ENCODE measurements at places on chromosomes 2 and 18. TPM values are rescaled to one million over a fixed set of nuclear protein-coding genes. Genes with fewer than 3 reads are reported as not detected.

Gene SH2D6
- 1.2 TPM for total RNA-seq

Gene SERPINB13
- total RNA-seq: not detected

Gene NYAP2
- total RNA-seq: 0.06 TPM

Gene NR4A2
- 49.9 TPM for total RNA-seq

Gene HAAO
- total RNA-seq: 1.1 TPM

Gene CENPA
- 33.6 TPM for total RNA-seq

Gene WNT10A
- total RNA-seq: 7.1 TPM

Gene CYP1B1
- 21.7 TPM for total RNA-seq

Gene CCBE1
- not detected for total RNA-seq

Gene ARHGAP28
- total RNA-seq: not detected

Gene OLA1
- total RNA-seq: 166 TPM

Gene VWC2L
- not detected for total RNA-seq

Gene PDCL3
- total RNA-seq: 45.4 TPM

Gene MTHFD2
- 398 TPM for total RNA-seq

Gene NT5DC4
- total RNA-seq: not detected

Gene D2HGDH
- total RNA-seq: 26.9 TPM

Gene SCN1A
- total RNA-seq: not detected

- DNase-seq: no peak
- no peak overlapping the region for H3K27ac ChIP-seq
- H3K4me3 ChIP-seq: no peak overlapping the region
- H3K27me3 ChIP-seq: no peaks in the 10 kb centered on the region
Measured at GRCh38 chr18:3610813-3611212, 160.8 kb downstream of the TGIF1 start.

- H3K4me3 ChIP-seq: no peak overlapping the region
- H3K27me3 ChIP-seq: no peaks in the 10 kb centered on the region
- peaks cover 47% of the 10 kb centered on the region for H3K4me1 ChIP-seq
- H3K27ac ChIP-seq: peak overlapping the region; percentile 30
- DNase-seq: no peak
Measured at GRCh38 chr2:177229442-177230242, 17.0 kb downstream of the HNRNPA3 start.

GRCh38 chr2:173989160-173989883 lies 24.1 kb upstream of the SP3 start:
- no peak overlapping the region for H3K27ac ChIP-seq
- H3K36me3 ChIP-seq: no peaks in the 10 kb centered on the region
- DNase-seq: no peak
- peaks cover 10% of the 10 kb centered on the region for H3K27me3 ChIP-seq

GRCh38 chr2:205574001-205574400 lies 108.3 kb upstream of the NRP2 start:
- H3K36me3 ChIP-seq: peaks cover 1% of the 10 kb centered on the region
- H3K27me3 ChIP-seq: peaks cover 3% of the 10 kb centered on the region
- no peak overlapping the region for H3K27ac ChIP-seq
- H3K4me3 ChIP-seq: no peak overlapping the region
- H3K4me1 ChIP-seq: no peaks in the 10 kb centered on the region
- no peak for DNase-seq

- H3K4me1 ChIP-seq: peaks cover 2% of the 10 kb centered on the region
- DNase-seq: no peak
- H3K36me3 ChIP-seq: no peaks in the 10 kb centered on the region
Measured at GRCh38 chr2:240353944-240354343, 81.5 kb upstream of the GPC1 start.

DNA sequence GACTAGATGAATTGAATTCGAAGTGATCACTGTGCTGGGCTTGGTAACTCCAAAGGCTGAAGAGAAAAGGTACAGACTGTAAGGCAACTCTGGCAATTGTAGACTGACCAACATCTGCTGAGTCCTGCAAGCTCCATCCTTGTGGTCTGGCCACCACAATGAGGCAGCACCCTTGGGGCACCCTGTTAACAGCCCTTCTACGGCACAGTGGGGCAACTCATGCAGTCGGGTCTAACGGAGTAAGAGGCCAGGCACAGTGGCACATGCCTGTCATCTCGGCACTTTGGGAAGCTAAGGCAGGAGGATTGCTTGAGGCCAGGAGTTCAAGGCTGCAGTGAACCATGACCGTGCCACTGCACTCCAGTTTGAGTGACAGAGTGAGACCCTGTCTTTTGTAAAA lies 126.8 kb downstream of the ZAP70 start:
- H3K27me3 ChIP-seq: no peaks in the 10 kb centered on the region
- H3K36me3 ChIP-seq: peaks cover 17% of the 10 kb centered on the region
- H3K4me3 ChIP-seq: no peak overlapping the region

DNA sequence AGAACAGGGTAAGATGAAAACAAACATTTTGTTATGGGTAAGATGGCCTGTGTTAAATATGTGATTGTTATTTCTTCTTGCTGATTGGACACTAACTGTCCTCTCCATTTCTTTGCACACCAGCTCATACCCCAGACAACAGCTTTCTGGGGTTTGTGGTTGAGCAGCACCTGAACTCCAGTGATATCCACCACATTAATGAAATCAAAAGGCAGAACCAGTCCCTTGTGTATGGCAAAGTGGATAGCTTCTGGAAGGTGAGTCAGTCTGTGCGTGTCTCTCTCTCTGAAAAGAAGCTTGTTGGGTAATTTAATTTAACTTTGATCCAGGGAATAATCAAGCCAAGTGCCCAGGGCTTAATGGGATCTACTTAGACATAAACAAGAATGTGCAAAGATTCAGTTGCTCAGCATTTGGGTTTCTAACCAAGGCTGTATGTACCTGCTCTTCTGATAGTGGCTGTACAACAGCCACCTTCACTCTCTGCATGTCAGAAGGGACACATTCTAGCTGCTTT lies 108.3 kb downstream of the MGAT5 start:
- no peak overlapping the region for H3K4me3 ChIP-seq
- no peaks in the 10 kb centered on the region for H3K27me3 ChIP-seq
- no peak overlapping the region for H3K27ac ChIP-seq
- H3K36me3 ChIP-seq: peaks cover 20% of the 10 kb centered on the region
- peaks cover 17% of the 10 kb centered on the region for H3K4me1 ChIP-seq

GRCh38 chr2:86062043-86062442 lies 43.6 kb downstream of the POLR1A start:
- H3K27ac ChIP-seq: no peak overlapping the region
- H3K27me3 ChIP-seq: no peaks in the 10 kb centered on the region
- peaks cover 6% of the 10 kb centered on the region for H3K4me1 ChIP-seq
- H3K36me3 ChIP-seq: peaks cover 61% of the 10 kb centered on the region
- DNase-seq: no peak
- no peak overlapping the region for H3K4me3 ChIP-seq

DNA sequence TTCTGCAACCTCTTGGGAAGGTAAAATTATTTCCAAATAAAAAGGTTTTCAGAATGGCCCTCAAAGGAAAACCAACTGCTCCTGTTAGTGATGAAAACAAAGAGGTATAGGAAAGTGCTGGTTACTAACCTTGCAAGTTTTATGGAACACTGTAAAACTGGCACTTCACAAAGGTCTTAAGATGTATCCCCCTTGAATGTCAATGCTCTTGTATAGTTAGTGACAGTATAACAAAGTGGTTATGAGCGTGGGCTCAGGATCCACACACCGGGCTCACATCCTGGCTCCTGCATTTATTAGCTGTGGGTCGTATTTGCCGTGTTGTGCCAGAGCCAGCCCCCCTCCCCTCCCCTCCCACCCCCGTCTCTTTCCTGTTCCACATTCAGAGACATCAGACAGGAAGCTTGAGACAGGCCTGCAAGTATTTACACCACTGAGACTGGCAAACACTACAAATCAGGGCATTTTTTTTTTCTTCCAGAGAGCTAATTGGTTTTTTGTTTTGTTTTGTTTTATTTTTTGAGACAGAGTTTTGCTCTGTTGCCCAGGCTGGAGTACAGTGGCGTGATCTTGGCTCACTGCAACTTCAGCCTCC lies 9.2 kb upstream of the DNPEP start:
- no peak overlapping the region for H3K4me3 ChIP-seq
- no peaks in the 10 kb centered on the region for H3K36me3 ChIP-seq
- DNase-seq: no peak
- H3K27ac ChIP-seq: no peak overlapping the region

DNA sequence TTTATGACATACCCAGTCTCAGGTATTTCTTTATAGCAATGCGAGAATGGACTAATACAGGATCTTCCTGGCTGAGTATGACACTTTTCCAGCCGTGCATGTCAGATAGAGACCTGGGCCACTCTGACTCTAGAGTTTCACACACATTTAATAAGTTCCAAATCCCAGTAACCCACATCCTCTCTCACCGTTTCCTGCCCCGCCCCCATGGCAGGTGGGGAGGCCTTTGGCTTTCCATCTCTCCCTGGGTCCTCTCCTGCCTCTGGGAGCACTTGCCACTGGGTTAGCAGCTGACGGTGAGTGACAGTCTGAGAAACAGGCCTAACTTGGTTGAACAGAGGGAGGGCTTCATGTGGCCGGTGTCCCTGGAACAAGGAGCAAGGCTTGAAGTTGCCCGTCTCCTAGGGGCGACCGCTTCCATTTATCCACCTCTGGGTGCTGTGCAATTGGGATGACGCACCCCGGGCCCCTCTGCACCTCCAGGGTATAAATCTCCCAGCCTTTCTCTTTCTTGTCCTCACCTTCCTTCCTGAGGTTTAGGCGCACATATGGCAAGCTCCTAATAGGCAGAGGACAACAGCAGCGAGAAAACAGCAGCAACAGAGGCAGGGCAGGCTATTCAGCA lies 152.7 kb upstream of the HDAC4 start:
- peaks cover 28% of the 10 kb centered on the region for H3K4me1 ChIP-seq
- H3K27ac ChIP-seq: no peak overlapping the region
- no peak for DNase-seq
- no peak overlapping the region for H3K4me3 ChIP-seq
- H3K36me3 ChIP-seq: no peaks in the 10 kb centered on the region
- H3K27me3 ChIP-seq: peaks cover 30% of the 10 kb centered on the region

DNA sequence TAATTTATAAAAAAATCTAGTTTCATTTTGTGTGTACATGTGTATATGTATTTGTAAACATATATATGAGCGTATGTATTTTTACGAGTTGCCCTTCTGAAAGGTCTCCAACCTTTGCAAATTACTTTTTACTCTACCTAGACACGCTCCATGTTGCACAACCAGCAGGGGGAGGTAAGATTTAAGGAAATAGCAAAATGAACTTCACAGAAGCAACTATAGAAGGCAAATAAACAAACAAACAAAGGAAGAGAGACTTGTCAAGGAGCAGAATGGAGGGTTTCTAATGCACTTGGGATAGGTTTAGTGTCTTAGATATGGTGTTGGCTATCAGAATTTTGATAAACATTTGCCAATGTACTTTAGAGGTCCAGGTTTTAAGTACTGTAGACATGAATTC lies 820.5 kb upstream of the POU3F3 start:
- H3K4me1 ChIP-seq: no peaks in the 10 kb centered on the region
- no peaks in the 10 kb centered on the region for H3K36me3 ChIP-seq
- no peak overlapping the region for H3K4me3 ChIP-seq
- no peak overlapping the region for H3K27ac ChIP-seq

- H3K4me3 ChIP-seq: no peak overlapping the region
- H3K27ac ChIP-seq: no peak overlapping the region
- no peak for DNase-seq
- no peaks in the 10 kb centered on the region for H3K36me3 ChIP-seq
Measured at GRCh38 chr2:167492486-167492885, 604.2 kb downstream of the XIRP2 start.

GRCh38 chr2:121710470-121711170 lies 26.1 kb downstream of the NIFK start:
- H3K36me3 ChIP-seq: no peaks in the 10 kb centered on the region
- no peak overlapping the region for H3K4me3 ChIP-seq
- H3K27ac ChIP-seq: no peak overlapping the region
- H3K27me3 ChIP-seq: no peaks in the 10 kb centered on the region
- no peaks in the 10 kb centered on the region for H3K4me1 ChIP-seq
- no peak for DNase-seq

DNA sequence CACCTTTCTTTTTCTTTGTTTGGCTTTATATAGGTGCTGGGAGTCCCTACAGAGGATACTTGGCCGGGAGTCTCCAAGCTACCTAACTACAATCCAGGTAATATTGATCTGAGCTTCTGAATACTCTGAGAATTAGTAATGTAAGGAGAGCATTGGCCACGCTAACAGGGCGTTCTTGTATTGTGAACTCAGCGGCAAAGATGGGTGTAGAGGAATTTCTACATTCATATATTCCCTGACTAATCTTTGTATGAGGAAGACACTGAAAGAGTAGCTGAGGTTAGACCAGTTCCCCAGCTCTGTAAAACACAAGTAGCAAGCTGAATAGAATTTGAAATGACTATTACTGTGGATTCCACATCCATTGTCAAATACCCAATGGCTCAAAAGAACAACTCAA lies 48.5 kb downstream of the CDK15 start:
- no peak for DNase-seq
- H3K36me3 ChIP-seq: no peaks in the 10 kb centered on the region
- peaks cover 12% of the 10 kb centered on the region for H3K4me1 ChIP-seq
- H3K27ac ChIP-seq: no peak overlapping the region
- H3K27me3 ChIP-seq: peaks cover 12% of the 10 kb centered on the region
- H3K4me3 ChIP-seq: no peak overlapping the region

- no peaks in the 10 kb centered on the region for H3K27me3 ChIP-seq
- H3K27ac ChIP-seq: no peak overlapping the region
- H3K4me3 ChIP-seq: no peak overlapping the region
Measured at GRCh38 chr2:38658613-38659012, 7.3 kb upstream of the GALM start.

GRCh38 chr2:29056452-29056851 lies 17.9 kb downstream of the PCARE start:
- no peaks in the 10 kb centered on the region for H3K27me3 ChIP-seq
- peaks cover 8% of the 10 kb centered on the region for H3K4me1 ChIP-seq
- H3K27ac ChIP-seq: no peak overlapping the region
- DNase-seq: no peak
- no peaks in the 10 kb centered on the region for H3K36me3 ChIP-seq

- no peak overlapping the region for H3K4me3 ChIP-seq
- H3K27ac ChIP-seq: no peak overlapping the region
- no peak for DNase-seq
- H3K4me1 ChIP-seq: no peaks in the 10 kb centered on the region
- H3K27me3 ChIP-seq: peaks cover 13% of the 10 kb centered on the region
Measured at GRCh38 chr18:77811503-77811902, 561.9 kb downstream of the GALR1 start.

GRCh38 chr2:52474091-52474490 lies 1293.5 kb upstream of the CHAC2 start:
- no peak for DNase-seq
- no peak overlapping the region for H3K27ac ChIP-seq
- H3K4me3 ChIP-seq: no peak overlapping the region
- no peaks in the 10 kb centered on the region for H3K4me1 ChIP-seq

DNA sequence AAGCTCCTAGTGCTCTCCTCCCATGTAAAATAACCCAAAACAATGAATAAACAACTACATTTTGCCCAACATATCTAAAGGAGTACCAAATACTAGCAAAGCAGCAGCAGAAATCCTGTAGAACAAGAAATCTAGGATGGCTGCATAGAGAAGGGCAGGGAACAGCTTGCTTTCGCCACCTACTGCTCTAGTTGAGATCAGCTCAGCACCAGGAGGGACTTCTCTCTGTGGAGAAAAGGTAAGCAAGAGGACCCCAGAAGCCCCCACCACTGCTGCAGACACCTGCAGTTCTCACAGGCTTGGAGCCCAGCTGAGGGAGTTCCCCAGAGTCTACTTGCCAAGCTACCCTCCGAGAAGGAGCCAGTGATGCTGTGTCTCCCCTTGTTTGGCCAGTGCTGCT lies 243.0 kb upstream of the CHST9 start:
- no peak overlapping the region for H3K27ac ChIP-seq
- H3K36me3 ChIP-seq: no peaks in the 10 kb centered on the region
- no peak overlapping the region for H3K4me3 ChIP-seq
- H3K4me1 ChIP-seq: no peaks in the 10 kb centered on the region
- H3K27me3 ChIP-seq: no peaks in the 10 kb centered on the region

Data from activated naive CD8-positive, alpha-beta T cell treated with anti-CD3 and anti-CD28 coated beads for 36 hours (primary cell).